ENCODE measurements at places on chromosomes 6 and 20.
A peak's percentile ranks its signal among the peaks of the same experiment; 100 is the strongest.

DNA sequence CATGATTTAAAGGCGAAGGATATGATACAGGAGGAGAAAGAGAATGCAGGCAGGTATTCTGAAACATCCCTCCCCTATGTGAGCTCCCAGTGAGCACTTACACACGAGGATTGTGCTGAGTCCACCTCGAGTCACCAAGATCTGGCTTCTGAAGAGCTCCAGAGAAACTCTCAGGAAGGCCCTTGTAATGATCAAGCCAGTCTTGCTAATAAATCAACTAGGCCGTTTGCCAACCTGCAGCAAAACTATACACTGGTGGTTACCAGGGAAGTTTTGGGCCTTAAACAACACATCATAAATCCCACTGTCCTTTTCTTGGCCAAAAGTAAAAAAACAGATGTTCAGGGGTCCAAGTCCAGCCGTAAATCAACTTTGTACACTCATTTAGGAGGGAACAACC lies 79.2 kb downstream of the STXBP5 start:
- DNase-seq = no peak

DNA sequence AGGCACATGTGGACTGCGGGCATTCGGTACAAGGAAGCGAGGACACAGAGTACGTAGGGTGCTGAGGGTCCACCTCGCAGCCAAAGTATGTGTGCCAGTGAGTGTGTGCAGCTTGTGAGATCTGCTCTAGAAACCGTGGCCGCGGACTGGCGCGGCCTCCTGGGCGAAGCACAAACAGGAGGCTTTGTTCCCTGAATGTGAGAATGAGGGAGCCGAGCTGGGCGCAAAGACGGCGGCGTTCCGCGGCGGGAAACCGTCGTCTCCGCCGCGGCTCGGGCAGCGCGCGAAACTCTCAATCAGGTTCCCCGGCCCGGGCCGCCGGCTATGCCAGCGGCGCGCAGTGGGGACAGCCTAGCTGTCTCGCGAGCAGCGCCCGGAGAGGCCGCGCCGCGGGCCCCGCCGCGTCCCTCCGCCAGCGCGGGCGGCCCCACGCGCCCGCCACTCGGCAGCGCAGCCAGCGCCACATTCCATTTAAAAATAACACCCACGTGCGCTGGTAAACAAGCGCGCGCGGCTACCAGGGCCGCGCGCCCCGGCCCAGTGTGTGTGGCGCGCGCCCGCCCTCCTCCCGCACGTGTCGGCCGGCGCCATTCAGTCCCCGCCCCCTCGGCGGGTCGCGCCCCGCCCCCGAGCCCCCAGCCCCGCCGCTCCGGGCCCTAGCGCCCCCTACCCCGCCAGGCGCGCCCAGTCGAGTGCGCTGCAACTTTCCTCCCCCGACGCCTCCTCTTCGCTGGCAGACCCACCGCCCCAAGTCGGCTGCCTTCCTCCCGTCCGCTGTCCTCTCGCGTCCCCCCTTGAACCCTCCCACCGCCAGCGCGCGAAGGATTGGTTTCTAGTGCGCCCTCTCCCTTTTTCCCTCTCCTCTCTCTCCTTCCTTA lies 3.0 kb upstream of the FOXO3 start:
- peak; percentile 75 for DNase-seq

DNA sequence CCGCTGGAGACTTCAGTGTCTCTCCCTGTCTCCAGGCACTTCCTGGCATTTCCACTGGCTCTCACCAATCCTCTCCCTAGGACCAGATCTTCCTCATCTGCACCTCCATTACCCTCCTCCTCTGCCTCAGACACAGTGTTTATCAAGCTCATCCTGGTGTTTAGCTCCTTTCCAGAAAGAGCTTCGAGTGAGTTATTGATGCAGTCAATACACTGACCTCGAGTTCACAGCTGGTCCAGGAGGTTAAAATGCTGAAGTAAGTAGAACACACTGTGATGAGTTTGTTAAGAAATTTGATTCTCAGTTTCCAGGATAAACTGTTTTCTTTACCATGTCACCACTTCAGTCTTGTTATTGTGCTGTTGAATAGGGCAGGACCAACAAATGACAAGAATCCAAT lies 42.1 kb upstream of the ARMC2 start:
- DNase-seq = no peak

DNA sequence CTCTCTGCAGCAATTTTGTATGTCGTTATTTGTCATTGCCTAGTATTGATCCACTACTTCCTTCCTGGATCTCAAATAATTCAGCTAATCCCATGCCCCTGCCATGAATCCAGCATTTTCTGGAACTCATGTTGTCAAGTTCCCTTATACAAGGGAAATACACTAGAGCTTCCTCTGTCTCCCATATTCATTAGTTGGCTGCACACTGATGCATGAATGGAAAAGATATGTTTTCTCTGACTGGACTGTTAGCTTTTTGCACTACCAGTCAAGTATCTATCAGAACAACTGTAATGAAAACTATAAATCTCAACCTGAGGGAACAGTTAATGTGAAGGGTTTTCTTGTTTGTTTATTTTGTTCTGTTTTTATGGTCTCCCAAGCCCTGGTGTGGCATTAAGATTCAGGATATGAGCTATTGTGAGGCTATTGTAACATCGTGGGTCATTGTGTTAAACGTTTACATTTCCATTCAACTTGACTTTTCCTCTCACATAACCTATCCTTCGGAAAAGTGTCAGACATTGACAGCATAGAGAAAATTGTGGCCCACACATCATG lies 102.5 kb upstream of the FAM8A1 start:
- no peak for DNase-seq

GRCh38 chr20:753897-754635 lies 14.2 kb downstream of the SLC52A3 start:
- no peak for DNase-seq

DNA sequence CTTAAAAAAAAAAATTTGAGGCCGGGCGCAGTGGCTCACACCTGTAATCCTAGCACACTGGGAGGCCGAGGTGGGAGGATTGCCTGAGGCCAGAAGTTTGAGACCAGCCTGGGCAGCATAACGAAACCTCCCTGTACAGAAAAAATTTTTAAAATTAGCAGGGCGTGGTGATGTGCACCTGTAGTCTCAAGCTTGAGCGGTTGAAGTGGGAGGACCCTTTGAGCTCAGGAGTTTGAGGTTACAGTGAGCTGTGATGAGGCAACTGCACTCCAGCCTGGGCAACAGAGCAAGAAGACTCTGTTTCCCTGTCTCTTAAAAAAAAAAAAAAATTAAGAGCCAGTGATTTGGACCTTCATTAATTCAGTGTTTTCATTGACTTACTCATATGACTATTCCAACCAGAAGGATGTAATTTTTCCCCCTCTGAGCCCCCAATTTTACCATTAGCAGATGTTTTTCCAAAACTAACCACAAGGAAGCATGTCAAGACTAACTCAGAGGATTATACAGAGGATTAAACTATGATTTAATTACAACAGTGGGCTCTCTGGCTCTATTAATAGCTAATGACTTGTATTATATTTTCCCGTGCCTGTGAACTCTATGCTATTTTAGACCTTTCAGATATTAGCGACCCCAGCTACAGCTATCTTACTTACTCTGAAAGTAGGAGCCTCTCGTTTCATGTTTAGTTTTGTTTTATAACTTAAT lies 75.1 kb downstream of the ARID1B start:
- DNase-seq = no peak

DNA sequence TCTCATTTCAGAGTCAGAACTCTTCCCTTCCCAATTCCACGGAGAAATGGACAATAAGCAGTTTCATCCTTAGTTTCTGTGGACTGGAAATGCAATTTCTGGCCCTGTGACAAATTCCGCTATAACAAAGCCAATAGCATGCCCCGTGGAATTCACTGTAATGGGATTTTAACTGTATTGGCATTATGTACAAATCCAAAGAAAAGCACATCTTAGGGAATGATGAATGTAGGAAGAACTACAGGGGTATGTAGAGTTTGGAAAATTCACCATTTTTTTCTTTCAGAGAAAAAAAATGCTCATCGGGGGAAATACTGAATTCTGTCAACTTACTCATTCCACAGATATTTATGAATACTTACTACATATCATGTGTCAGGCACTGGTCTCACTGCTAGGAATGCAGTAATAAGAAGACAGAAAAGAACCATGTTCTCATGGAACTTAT lies 43.5 kb downstream of the KIF6 start:
- no peak for DNase-seq

DNA sequence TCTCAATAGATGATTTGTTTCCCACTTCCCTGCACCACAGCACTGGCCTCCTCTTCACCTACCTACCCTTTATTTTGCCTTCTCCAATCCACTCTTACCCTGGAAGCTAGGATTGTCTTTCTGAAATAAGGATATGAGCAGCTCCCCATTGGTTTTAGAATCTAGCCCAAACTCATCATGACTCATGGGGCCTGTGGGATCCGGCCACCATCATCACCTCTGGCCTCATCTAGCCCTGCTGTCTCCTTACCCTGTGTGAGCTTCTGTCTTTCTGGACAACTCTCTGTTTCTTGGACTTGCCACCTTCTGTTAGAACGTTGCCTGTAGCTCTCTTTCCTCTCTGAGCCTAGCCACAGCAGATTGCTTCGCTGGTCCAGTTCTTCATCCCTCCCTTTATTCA lies 277.1 kb downstream of the PAX1 start:
- DNase-seq = no peak

DNA sequence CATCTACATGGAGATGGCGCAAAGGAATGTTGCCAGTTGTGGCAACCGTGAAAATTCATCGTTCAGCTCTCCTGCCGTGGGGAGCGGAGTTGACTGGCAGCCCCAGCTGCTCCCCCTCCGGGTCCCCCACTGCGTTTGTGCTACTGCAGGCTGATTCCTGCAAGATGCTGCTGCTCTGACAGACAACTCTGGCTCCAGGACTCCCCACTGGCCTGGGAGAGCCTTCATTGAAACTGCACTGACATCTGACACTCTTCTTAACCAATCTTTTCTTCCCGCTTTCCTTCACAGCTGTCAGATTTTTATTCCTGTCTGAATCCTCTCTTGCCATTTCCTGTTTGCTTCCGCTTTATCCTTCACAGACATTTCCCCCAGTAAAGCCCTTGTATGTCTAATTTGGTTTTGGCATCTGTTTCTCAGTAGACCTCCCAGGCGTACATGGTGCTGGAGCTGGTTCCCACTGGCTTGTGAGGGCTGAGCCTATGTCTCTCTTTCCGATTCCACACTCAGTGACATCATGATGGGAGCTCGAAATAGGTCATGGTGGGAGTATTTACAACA lies 9.5 kb upstream of the ATRN start:
- no peak for DNase-seq

- no peak for DNase-seq
Observed at GRCh38 chr6:127342296-127342945, 988 bp downstream of the ECHDC1 start.

GRCh38 chr20:45433316-45433715 lies 17.4 kb downstream of the PIGT start:
- no peak for DNase-seq

- DNase-seq = no peak
Observed at GRCh38 chr6:26316291-26316690, 48.7 kb upstream of the BTN3A2 start.

- DNase-seq = peak; percentile 72
Observed at GRCh38 chr20:33291830-33292355, 8.9 kb downstream of the BPIFB1 start.

DNA sequence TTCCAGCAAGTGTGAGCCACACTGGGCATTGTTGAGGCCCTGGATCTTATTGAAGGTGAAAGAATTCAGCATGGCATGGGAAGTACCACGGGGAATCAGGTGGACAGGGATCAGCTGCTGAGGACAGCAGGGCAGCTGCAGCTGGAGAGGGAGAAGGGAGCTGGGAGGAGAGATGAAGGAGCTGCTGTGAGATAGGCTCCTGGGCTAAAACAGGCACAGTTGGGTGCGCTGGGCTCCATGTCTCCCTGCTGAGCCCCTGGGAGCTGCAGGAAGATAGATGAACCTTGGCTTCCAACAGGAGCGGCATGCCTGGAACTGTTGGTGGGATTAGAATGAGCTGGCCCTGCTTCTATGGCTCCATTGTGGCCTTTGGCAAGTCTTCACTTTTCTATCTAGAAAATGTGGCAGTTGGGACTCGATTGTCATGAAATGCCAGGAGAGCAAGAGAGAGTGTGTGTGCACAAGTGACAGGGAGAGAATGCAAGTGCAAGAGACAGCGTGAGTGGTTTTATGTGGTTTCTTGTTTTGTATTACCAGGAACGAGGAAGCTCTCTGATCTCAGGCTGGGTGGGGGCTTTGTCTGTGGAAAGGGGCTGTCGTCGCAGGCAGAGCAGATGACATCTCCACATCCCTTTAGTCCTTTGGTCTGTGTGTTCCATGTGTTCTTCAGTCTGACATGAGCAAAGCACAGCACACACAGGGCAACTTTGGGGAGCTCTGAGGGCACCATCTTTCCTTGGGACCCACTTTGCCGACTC lies 20.4 kb downstream of the SNPH start:
- no peak for DNase-seq

- DNase-seq = no peak
Observed at GRCh38 chr6:107244082-107244741, 128.9 kb upstream of the BEND3 start.

DNA sequence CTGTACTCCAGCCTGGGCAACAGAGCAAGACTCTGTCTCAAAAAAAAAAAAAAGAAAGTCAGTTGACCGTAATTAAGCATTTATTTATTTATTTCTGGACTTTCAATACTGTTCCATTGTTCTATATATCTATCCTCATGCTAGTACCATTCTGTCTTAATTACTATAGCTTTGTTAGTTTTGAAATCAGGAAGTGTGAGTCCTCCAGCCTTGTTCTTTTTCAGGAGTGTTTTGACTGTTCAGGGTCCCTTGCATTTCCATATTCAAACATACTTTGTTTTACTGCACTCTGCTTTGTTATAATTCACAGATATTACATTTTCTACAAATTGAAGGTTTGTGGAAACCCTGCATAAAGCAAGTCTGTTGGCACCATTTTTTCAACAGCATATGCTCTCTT lies 36.7 kb upstream of the ASXL1 start:
- DNase-seq = no peak

GRCh38 chr6:145626857-145627256 lies 108.5 kb downstream of the EPM2A start:
- no peak for DNase-seq

- DNase-seq = no peak
Observed at GRCh38 chr6:123925350-123925749, 121.7 kb downstream of the NKAIN2 start.

GRCh38 chr6:143061597-143062385 lies 1.1 kb downstream of the AIG1 start:
- no peak for DNase-seq

DNA sequence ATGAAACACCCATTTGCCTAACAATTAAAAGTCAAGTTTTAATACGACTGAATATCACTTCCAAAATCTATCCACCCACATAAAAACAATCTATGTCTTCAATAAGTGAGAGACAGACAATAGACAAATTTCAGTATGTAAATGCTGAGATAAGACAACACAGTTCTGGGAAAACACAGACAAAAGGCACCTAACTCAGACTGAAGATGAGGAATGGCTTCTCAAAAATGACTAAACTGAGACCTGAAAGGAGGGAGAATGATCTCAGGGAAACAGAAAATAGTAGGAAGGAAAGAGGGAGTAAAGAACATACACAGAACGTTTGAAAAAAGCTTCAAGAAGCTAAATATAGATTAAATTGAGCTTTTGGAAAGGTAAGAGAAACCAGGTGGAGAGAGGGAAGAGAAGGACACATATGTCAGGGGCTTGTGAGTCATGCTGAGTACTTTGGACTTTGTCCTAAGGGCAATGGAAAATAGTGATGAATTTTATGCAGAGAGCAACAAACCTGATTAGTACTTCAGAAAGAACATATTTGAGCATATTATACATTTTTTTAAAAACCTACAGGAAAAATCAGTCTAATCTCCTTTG lies 16.1 kb downstream of the LMBRD1 start:
- no peak for DNase-seq
